ENCODE measurements at places on chromosomes 12 and 14. TPM values are rescaled to one million over a fixed set of nuclear protein-coding genes. Genes with fewer than 3 reads are reported as not detected.
A peak's percentile ranks its signal among the peaks of the same experiment; 100 is the strongest.

RSRC2 gene
- 44.9 TPM for total RNA-seq

- DNase-seq, result no peak
These were observed 2.0 kb downstream of the FOXN4 start for GRCh38 chr12:109307051-109307450.

GRCh38 chr12:15726027-15726877, 62.9 kb downstream of the EPS8 start:
- DNase-seq, result no peak

GRCh38 chr14:104386151-104386841, 193.3 kb upstream of the C14orf180 start:
- DNase-seq, result no peak

- DNase-seq, result no peak
These were observed 43.2 kb upstream of the YAF2 start for GRCh38 chr12:42281278-42281677.

DNA sequence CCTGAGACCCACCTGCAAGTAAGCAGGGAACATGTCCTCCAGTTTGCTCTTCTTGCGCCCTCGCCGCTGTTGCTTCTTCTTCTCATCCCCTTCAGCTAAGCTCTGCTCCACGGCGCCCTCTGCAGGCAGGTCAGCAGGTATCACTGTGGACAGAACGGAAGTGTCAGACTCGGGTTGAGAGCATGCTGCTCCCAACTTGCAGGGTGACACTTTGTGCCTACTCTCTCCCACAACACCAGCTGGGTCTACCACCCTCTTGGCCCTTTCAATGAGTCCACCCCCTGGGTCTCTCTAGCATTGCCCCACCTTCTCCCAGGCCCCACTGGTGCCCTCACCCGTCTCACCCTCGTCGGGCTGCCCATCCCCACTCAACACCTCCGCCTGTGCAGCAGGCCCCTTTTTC, 16.7 kb downstream of the KMT2D start:
- DNase-seq, result peak; percentile 61

CATSPERB gene
- not detected for total RNA-seq

LMO3 gene
- 0.81 TPM for total RNA-seq

ATN1 gene
- total RNA-seq, result 24.4 TPM

- DNase-seq, result peak; percentile 2
These were observed 171.7 kb downstream of the PHLDA1 start for GRCh38 chr12:75859868-75860267.

DNA sequence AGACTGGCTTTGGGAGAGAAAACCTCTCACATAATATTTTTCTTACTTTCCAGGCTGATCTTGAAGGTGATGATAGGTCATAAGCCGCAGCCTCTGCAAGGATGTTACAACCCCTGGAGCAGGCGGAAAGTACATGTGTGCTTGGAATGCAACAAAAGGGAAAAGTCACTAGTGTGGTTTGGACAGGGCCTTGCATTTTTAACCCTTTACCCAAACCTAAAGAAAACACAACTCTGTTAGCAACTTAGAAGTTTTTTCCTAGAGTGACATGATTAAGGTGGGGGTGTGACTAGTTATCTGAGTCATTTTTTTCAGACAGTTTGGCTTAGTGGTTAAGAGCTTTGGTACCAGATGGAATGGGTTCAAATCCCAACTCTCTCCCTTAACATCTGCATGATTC, 97.0 kb downstream of the TMEM30B start:
- no peak for DNase-seq

SERPINA9 gene
- total RNA-seq, result not detected

DNA sequence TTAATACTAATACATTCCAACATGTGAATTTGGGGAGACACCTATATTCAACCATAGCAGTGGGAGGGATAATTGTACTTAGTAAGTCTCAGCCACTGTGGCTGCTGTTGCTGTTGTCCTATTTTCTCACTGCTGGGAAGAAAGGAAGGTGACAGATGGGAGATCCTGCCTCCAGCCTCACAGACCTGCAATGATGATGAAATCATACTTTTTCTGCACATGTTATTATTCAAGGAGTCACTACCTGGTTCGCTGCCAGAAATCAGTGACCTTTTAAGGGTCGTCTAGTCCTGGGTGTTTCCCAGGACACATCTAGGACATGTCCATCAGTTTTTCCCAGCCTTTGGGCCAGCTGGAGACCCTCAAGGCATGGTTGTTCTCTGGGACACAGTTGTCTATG, 106.2 kb upstream of the RPH3A start:
- no peak for DNase-seq

DNA sequence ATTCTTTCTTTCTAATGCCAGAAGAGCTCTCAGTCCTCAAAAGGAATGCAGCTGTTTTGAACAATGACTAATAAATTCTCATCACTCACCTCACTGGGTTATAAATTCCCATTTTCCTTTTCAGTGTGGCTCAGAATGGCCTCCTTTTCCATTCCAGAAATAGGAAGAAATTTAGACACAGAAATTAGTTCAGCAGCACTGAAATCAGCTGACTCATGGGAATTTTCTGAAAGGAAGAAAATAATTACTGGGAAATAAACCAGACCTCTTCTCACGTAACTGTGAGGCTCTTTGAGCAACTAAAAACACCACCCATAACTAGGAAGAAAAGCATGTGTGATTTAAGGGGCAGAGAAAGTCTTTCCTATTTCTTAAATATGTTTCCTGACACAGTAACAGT, 23.8 kb downstream of the CD163 start:
- no peak for DNase-seq

- no peak for DNase-seq
These were observed 10.8 kb downstream of the COL2A1 start for GRCh38 chr12:47993491-47993890.

MANSC4 gene
- total RNA-seq, result not detected

GRCh38 chr12:3341594-3341993, 149.4 kb upstream of the PRMT8 start:
- DNase-seq, result no peak

- DNase-seq, result no peak
These were observed 32.6 kb downstream of the RESF1 start for GRCh38 chr12:31991815-31992214.

All from gastrocnemius medialis (tissue), 4 donors.